Dermis microvascular lymphatic vessel endothelial cell (primary cell): ENCODE measurements at places on chromosomes 16 and 17. TPM values are rescaled to one million over a fixed set of nuclear protein-coding genes. Genes with fewer than 3 reads are reported as not detected.

The OR3A3 gene
- total RNA-seq, result not detected in 2 replicates

The CALCOCO2 gene
- total RNA-seq, result 20.9 and 28.3 TPM in 2 replicates

The CCL14 gene
- total RNA-seq, result 2.7 and 24.7 TPM in 2 replicates

The HEATR9 gene
- total RNA-seq, result not detected in 2 replicates

The MYOCD gene
- under 0.01 and 0.25 TPM in 2 replicates for total RNA-seq

The KIF18B gene
- 1.4 and 2.3 TPM in 2 replicates for total RNA-seq

The CFAP52 gene
- total RNA-seq, result not detected in 2 replicates

The EPX gene
- total RNA-seq, result not detected in 2 replicates

The ARHGDIA gene
- total RNA-seq, result 97.7 and 157 TPM in 2 replicates

The AXIN2 gene
- total RNA-seq, result 1.6 and 2.1 TPM in 2 replicates

The CACNG3 gene
- total RNA-seq, result not detected in 2 replicates

The PRDM7 gene
- not detected in 2 replicates for total RNA-seq

The SULT1A4 gene
- 9.6 and 17.7 TPM in 2 replicates for total RNA-seq

The SLC38A8 gene
- not detected in 2 replicates for total RNA-seq

The SLC12A3 gene
- not detected in 2 replicates for total RNA-seq

The KRT9 gene
- total RNA-seq, result not detected in 2 replicates

The CEMP1 gene
- not detected in 2 replicates for total RNA-seq

The CES3 gene
- not detected in 2 replicates for total RNA-seq

The GAS2L2 gene
- under 0.01 TPM in 1 of 2 replicates, not detected in the other for total RNA-seq

The MYL11 gene
- 0.64 TPM in 1 of 2 replicates, not detected in the other for total RNA-seq

The PRSS22 gene
- total RNA-seq, result not detected in 2 replicates

The CYGB gene
- 1.8 and 2.5 TPM in 2 replicates for total RNA-seq

The MPV17L gene
- total RNA-seq, result 0.13 and 0.25 TPM in 2 replicates

The RAPGEFL1 gene
- 0.39 and 0.89 TPM in 2 replicates for total RNA-seq

The ABCA9 gene
- total RNA-seq, result 0.26 and 1.4 TPM in 2 replicates

The TNFSF13 gene
- total RNA-seq, result 0.25 and 0.26 TPM in 2 replicates

The SPATA22 gene
- 1.7 TPM in 1 of 2 replicates, not detected in the other for total RNA-seq

The CCL5 gene
- 0.38 and 0.39 TPM in 2 replicates for total RNA-seq

The FNDC8 gene
- under 0.01 TPM in 1 of 2 replicates, not detected in the other for total RNA-seq

The RAB26 gene
- 0.51 and 0.77 TPM in 2 replicates for total RNA-seq

The TMEM92 gene
- total RNA-seq, result under 0.01 TPM in 1 of 2 replicates, not detected in the other

The CRYM gene
- 0.13 TPM in 1 of 2 replicates, not detected in the other for total RNA-seq

The VAT1L gene
- total RNA-seq, result 0.13 and 1.7 TPM in 2 replicates

The LITAFD gene
- total RNA-seq, result not detected in 2 replicates

The DOC2B gene
- total RNA-seq, result 10.5 and 28.8 TPM in 2 replicates

The NLRC5 gene
- 16.6 and 16.7 TPM in 2 replicates for total RNA-seq

The TRPV3 gene
- total RNA-seq, result 0.13 TPM in 1 of 2 replicates, not detected in the other

The BAHCC1 gene
- total RNA-seq, result 2.1 and 6.3 TPM in 2 replicates

The CIITA gene
- total RNA-seq, result under 0.01 and 0.13 TPM in 2 replicates

The TMEM132E gene
- not detected in 2 replicates for total RNA-seq

The KCNH6 gene
- under 0.01 TPM in 1 of 2 replicates, not detected in the other for total RNA-seq

The EMP2 gene
- total RNA-seq, result 21.7 and 38.9 TPM in 2 replicates

The GRAP gene
- total RNA-seq, result 152 and 398 TPM in 2 replicates

The TBC1D3I gene
- under 0.01 TPM in 1 of 2 replicates, not detected in the other for total RNA-seq

The DPEP2 gene
- 4.1 and 25.5 TPM in 2 replicates for total RNA-seq

The CAPNS2 gene
- total RNA-seq, result 0.13 TPM in 2 replicates
